HL-60 (cell line): ENCODE measurements at places on chromosomes 12 and 14.

- DNase-seq: no peak
Measured at GRCh38 chr12:3417113-3417512, 73.9 kb upstream of the PRMT8 start.

- DNase-seq: no peak
Measured at GRCh38 chr14:29391231-29391630, 536.4 kb downstream of the PRKD1 start.

GRCh38 chr14:49733836-49734235, 34.1 kb upstream of the KLHDC2 start:
- DNase-seq: no peak

GRCh38 chr12:42679466-42679865, 89.9 kb upstream of the PRICKLE1 start:
- DNase-seq: no peak

DNA sequence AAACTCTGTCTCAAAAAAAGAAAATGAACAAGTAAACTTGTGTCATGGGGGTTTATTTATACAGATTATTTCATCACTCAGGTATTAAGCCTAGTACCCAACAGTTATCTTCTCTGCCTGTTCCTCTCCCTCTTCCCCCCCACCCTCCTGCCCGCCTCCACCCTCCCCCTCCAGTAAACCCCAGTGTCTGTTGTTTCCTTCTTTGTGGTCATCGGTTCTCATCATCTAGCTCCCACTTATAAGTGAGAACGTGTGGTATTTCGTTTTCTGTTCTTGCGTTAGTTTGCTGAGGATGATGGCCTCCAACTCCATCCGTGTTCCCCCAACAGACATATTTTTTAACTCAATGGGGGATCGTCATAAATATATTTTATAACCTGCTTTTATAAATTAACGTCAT, 12.3 kb downstream of the IL31 start:
- DNase-seq: no peak

DNA sequence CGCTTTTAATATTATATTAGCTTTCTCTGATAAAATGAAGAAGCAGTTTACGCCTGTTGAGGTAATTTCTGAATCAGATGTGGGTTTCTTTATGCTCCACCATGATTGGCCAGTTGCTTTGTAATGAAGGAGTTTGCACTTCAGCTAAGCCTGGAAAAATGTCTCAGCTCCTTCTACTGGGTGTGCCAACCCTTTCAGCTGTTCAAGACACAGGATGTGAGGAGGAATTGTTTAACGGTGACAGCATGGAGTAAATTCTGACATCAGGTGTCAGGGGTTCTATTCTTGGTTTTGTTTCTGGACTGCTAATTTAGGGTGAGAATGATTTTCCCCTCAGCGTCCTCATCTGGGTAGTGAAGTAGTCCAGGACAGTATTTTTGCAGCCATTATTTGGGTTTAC, 43.5 kb downstream of the FLRT2 start:
- no peak for DNase-seq

- no peak for DNase-seq
Measured at GRCh38 chr14:101337053-101337452, 224.2 kb upstream of the DIO3 start.

- no peak for DNase-seq
Measured at GRCh38 chr12:1093166-1093751, 102.2 kb downstream of the ERC1 start.
